ENCODE measurements at places on chromosomes 5 and 9.

DNA sequence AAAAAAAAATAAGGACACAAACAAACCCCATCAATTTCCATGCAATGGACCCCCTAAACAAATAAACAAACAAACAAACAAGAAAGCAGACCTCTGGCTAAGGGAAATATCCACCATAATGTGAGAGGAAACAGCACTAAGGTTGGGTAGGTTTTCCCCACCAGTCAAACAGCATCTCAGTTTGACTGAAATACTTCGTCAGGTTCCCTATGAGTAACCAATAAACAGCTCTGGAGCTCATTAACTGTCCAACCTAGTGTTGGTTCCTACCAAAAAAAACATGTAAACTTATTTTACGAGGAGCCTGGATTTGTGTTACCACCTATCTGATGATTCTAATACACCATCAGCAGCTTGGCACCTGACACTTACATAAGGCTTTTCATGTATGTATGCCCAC lies 198.5 kb upstream of the TARS1 start:
- DNase-seq, result no peak

- DNase-seq, result no peak
These were observed 75.3 kb downstream of the TRIO start for GRCh38 chr5:14218480-14218879.

GRCh38 chr5:111159845-111160244 lies 64.3 kb upstream of the CAMK4 start:
- no peak for DNase-seq

DNA sequence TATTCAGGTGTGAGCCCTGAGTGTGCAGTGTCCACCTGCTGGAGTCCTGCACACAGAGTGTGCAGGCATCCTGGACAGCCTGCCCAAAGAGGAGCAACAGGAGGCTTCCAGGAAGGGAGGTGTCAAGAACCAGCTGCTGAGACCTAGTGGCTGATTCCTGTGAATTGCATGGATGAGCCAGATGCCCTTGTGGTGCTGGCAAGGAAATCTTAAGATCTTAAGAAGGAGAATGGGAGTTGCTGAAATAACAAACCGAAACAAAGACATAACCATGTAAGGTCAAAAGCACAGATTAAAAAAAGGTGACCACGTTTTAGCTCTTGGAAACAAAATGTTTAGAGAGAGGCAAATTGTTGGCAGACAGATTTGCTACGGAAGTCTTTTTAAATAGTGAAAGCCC lies 29.3 kb upstream of the RPS23 start:
- no peak for DNase-seq

DNA sequence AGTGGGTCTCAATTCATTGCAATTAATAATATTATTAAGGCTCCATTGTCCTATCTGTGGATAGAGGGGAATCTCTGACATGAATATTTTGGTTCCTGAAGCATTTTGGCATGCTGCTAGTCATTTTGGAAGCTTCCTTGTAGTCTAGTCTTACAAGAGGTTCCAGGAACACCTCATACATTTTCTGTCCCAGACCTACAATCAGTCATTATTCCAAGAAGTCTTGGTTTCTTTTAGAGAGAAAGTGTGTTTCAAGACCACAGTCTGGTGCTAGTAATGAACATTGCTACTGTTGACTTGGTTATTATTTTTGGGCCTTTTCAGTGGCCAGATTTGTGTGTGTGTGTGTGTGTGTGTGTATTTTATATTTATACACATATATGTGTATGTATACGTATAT lies 98.9 kb downstream of the ERCC6L2 start:
- DNase-seq, result no peak

DNA sequence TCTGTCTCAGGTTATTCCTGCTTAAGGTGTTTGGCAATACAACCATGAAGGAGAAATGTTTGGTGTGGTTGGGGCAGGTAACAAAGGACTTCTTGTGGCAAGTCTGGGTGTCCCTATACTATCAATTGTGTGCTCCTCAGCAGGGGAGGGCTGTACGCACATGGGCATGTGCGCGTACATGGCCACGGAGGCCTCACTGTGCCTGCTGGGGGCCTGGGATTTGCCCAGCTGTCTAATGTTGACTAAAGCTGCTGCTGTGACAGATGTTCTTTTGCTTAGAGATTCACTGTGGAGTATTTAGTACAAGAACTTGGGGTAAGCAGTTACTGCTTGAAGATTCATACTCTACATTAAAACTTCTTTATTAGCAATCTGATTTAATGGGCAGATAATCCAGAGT lies 97.5 kb downstream of the HSPA4 start:
- DNase-seq, result no peak

GRCh38 chr9:126036881-126037291 lies 289.7 kb downstream of the PBX3 start:
- DNase-seq, result no peak

GRCh38 chr9:137309368-137310188 lies 7.5 kb upstream of the NRARP start:
- DNase-seq, result no peak

All from kidney epithelial cell (primary cell).